Neural progenitor cell (in vitro differentiated cells): ENCODE measurements at places on chromosomes 3 and 15.
A peak's percentile ranks its signal among the peaks of the same experiment; 100 is the strongest.

DNA sequence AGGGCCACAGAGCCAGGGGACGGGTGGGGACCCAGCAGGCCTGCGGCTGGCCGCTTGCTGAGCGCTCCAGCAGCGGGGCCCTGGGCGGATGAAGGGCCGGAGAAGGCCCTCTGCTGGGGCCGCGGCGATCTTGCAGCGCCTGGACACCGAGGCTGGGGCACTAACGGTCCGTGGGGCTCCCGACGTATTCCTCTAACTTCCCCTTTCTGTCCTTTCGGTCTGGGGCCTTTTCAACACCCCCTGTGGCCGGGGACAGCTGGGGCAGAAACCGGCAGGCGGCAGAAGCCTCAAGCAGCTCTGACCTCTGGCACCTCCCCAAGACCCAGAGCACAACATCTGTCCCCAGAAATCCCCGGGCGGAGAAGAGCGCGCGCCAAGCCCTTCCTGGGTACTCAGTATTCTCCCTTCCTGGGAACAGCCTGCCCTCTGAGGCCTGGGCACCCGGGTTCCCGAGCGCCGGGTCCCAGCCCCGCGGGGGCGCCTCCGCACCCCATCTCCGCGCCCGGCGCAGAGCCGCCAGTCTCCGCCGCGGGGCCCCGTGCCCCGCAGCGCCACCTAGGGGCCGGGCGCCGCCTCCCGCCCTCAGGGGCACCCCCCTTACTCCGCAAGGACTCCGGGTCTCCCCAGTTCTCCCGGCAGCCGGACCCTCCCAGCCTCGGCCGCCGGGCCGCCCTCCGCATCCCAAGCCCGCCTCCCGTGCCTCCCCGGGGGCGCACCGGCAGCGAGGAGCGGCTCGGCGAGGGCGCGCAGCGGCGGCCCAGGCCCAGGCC lies 582 bp upstream of the SLCO3A1 start:
- peak; percentile 80 for DNase-seq
- H3K27me3 ChIP-seq: peaks cover 26% of the 10 kb centered on the region
- peak overlapping the region; percentile 82 for H3K4me3 ChIP-seq

DNA sequence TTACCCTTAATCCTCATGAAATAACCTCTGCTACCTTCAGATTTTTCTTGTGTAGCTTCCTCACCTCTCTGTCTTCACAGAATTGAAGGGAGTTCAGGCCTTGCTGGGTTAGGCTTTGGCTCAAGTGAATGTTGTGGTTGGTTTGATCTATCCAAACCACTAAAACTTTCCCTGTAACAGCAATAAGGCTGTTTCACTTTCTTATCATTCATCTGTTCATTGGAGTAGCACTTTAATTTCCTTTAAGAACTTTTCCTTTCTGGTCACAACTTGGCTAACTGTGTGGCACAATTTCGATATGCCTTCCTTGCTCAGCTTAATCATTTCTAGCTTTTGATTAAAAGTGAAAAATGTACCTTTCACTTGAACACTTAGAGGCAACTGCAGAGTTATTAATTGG lies 129.8 kb downstream of the NR1I2 start:
- no peaks in the 10 kb centered on the region for H3K27me3 ChIP-seq
- no peak for DNase-seq
- peaks cover 17% of the 10 kb centered on the region for H3K4me1 ChIP-seq
- H3K27ac ChIP-seq: no peak overlapping the region
- no peaks in the 10 kb centered on the region for H3K36me3 ChIP-seq

DNA sequence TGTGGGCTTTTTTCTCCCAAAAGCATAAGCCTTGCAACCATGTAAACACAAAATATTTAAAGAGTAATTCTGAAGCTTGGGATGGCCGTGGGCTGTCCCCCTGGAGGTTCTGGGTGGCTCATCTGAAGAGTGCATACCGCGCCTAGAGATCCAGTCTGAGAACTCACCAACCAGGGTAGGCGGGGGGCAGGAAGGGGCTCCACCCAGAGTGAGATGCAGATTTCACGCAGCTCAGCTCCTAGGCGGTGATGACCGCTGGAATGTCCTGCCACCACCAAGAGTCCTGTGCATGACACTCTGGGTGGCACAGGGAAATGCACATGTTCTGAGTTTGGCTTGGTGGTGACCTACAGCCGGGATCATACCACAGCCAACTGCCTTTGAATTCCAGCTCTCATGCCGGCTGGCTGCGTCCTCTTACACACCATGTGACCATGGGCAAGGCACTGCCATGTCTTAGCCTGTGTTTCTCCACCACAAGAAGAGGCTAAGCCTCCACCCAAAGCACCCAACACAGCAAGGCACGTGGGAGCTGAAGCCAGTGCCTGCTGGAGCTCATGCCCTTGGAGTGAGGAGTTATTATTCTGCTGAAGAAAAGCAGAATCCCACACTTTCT lies 125.1 kb upstream of the IQSEC1 start:
- no peak overlapping the region for H3K27ac ChIP-seq
- no peak for DNase-seq
- H3K36me3 ChIP-seq: no peaks in the 10 kb centered on the region
- no peaks in the 10 kb centered on the region for H3K27me3 ChIP-seq
- H3K4me3 ChIP-seq: no peak overlapping the region
- peaks cover 9% of the 10 kb centered on the region for H3K4me1 ChIP-seq

- DNase-seq: peak; percentile 64
- H3K4me3 ChIP-seq: peak overlapping the region; percentile 16
- no peaks in the 10 kb centered on the region for H3K36me3 ChIP-seq
- H3K4me1 ChIP-seq: peaks cover 23% of the 10 kb centered on the region
- H3K27ac ChIP-seq: peak overlapping the region; percentile 91
- no peaks in the 10 kb centered on the region for H3K27me3 ChIP-seq
Observed at GRCh38 chr15:92197746-92198145, 195.9 kb upstream of the ST8SIA2 start.

DNA sequence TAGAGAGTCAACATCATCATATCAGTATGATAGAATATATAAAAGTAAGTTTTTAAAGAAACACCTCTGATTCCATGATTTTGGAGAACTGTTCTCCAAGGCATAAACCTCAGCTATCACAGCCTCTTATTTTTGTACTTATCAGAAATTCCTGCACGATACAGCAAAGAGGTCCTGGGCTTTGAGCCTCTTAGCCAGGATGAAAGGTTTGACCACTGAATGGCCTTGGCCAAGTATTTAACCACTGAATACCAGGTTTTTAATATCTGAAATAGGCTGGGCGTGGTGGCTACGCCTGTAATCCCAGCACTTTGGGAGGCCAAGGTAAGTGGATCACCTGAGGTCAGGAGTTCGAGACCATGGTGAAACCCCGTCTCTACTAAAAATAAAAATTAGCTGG lies 1.9 kb upstream of the FAM174B start:
- H3K27me3 ChIP-seq: no peaks in the 10 kb centered on the region
- H3K36me3 ChIP-seq: no peaks in the 10 kb centered on the region
- no peak for DNase-seq

GRCh38 chr3:143241481-143241951 lies 121.9 kb downstream of the CHST2 start:
- H3K4me3 ChIP-seq: no peak overlapping the region
- no peaks in the 10 kb centered on the region for H3K36me3 ChIP-seq
- H3K27ac ChIP-seq: no peak overlapping the region
- DNase-seq: no peak
- peaks cover 16% of the 10 kb centered on the region for H3K4me1 ChIP-seq

GRCh38 chr3:22581007-22581406 lies 622.1 kb upstream of the UBE2E2 start:
- no peaks in the 10 kb centered on the region for H3K36me3 ChIP-seq
- H3K27ac ChIP-seq: no peak overlapping the region
- no peaks in the 10 kb centered on the region for H3K27me3 ChIP-seq
- H3K4me1 ChIP-seq: no peaks in the 10 kb centered on the region

DNA sequence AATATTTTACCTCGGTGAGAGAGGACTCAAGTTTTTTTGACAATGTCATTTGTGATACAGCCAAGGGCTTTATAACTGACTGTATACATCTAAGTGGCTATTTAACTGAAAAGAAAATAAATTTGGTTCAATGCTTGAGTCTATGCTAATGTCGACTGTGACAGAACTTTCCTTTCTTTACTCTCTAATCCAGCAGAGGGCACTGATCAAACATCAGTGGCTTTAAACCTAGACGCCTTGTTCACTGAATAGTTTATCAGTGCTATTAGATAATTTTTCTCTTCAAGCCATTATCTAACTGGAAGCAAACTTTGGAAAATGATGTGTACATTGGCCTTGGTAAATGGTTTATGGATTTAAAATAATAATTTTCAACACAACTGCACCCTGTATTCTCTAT lies 285.1 kb downstream of the CHL1 start:
- H3K27me3 ChIP-seq: no peaks in the 10 kb centered on the region
- H3K4me1 ChIP-seq: no peaks in the 10 kb centered on the region
- no peak overlapping the region for H3K27ac ChIP-seq
- no peaks in the 10 kb centered on the region for H3K36me3 ChIP-seq
- H3K4me3 ChIP-seq: no peak overlapping the region

DNA sequence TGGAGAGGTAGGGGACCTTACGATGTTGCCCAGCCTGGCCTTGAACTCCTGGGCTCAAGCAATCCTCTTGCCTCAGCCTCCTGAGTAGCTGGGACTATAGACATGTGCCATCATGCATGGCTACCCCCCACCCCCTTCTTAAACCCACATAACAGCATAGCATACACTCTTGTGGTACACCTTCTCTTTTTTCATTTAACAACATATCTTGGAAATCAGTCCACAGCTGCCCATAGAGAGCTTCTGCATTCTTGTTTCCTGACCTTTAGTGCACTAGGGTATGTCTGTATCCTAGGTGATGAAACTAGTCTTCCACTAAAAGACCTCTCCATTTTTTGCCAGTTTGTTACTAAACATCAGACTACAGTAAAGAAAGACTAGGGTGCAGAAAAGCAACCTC lies 33.0 kb downstream of the SLC28A1 start:
- no peaks in the 10 kb centered on the region for H3K27me3 ChIP-seq
- no peak for DNase-seq
- no peak overlapping the region for H3K27ac ChIP-seq
- H3K4me1 ChIP-seq: no peaks in the 10 kb centered on the region
- no peaks in the 10 kb centered on the region for H3K36me3 ChIP-seq
